ENCODE measurements at places on chromosomes 1 and 21.

DNA sequence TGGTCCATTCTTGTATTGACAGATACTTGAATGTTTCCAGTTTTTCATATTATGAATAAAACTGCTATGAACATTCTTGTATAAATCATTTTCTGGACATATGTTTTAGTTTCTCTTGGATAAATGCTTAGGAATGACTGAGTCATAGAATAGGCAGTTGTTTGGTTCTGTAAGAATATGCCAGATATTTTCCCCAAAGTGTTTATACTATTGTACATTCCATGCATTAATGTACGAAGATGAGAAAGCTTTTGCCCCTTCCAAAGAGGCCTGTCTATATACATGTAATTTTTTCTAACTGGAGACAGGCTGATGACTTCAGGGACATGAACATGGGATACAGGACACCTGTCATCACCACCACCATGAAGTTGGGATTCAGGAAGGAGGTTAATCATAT lies 11.3 kb downstream of the NBPF3 start:
- no peak for DNase-seq

DNA sequence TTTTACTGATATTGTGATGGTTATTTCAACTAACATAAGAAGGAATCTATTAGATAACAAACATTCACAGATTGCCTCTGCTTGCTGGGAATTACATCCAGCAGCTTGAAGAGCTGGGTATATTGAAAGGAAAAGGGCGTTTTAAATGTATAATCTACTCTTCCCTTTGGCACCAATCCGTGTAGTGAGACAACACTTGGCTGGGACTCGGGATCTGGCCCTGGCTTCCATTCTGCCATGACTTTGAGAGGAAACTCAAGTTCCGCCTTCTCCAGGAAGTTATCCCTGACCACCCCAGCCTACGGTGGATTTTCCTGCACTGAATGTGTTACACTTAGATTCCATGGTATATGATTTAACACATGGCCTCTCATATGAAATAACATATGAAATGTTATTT lies 86.9 kb upstream of the UBE2U start:
- DNase-seq: no peak

DNA sequence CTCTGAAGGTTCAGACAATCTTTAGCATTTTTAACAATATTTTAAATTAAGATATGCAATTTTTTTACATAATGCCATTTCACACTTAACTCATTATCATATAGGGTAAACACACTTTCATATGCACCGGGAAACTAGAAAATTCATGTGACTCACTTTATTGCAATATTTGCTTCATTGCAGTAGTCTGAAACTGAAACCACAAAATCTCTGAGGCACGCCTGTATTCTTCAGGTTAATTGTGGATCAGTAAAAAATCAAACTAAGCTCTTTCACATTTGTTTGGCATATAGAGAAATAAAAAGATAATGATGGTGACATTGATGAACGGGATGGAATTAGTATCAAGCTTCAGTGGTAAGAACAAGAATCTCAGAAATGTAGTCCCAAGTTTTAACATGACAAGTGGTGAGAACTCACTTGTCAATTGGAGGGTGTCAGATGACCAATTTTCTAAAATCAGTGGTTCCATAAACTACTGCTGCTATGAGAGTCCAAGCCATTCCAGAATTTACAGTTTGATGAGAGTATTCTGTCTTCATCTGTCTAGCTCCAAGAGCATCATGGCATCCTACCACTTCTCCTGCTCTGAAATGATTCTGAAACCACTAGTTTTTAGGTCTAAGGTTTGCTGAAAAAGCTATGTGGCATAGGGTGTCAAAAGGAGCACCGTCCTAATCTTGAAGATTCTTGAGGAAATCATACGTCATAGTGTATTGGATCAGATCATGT lies 281.0 kb downstream of the PTPRC start:
- DNase-seq: no peak

- DNase-seq: no peak
These were observed 12.2 kb upstream of the CDC42BPA start for GRCh38 chr1:227330279-227331076.

- DNase-seq: no peak
These were observed 82.8 kb downstream of the UBIAD1 start for GRCh38 chr1:11355559-11356475.
